ENCODE measurements at places on chromosomes 12 and 14. TPM values are rescaled to one million over a fixed set of nuclear protein-coding genes. Genes with fewer than 3 reads are reported as not detected.

- DNase-seq = no peak
Measured at GRCh38 chr12:69698769-69699540, at the start of gene BEST3. Gene BEST3, minus strand, starts transcription at chr12:69699303. Its CDS starts 1,505 bp downstream, at chr12:69697798.

GRCh38 chr14:92397953-92398564, 75.1 kb downstream of the SLC24A4 start:
- DNase-seq = peak; percentile 55

DNA sequence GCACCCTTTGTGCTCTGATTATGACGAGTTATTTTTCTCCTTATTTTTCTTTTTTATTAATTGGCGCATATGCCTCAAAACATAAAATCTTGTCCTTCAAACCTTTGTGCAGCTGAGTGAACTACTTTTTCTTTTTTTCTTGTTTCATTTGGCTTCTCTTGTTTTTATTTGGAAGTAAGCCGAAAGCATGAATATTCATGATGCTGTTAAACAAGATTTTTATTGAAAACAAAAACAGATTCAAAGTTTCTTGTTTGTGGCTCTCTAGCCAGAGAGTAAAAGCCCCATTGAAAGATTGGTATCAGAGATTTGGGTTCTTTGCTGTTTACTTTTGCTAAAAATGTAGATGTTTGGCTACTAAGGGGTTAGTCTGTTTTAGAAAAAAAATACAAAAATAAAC, 183.8 kb downstream of the TMEM132C start:
- no peak for DNase-seq

DNA sequence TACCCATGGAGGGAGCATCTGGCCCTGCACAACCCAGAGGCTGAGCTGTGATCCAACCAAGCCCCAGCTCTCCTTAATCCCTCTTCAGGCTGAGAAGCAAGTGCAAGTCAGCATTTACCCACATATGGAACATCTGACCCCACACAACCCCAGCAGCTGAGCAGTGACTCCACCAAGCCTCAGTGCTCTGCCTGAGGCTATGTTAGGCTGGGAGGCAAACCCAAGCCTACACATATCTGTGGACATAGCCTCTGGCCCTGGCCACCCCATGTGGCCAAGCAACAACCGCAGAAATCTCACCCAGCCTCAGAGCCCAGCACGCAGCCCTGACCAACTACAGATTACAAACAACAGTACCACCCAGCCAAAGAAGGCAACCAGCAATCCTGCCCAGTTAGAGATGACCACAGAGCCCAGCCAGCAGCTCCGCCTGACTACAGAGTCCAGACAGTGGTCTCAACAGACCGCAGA, 142.8 kb downstream of the NUAK1 start:
- DNase-seq = peak; percentile 9

- no peak for DNase-seq
Measured at GRCh38 chr14:86072116-86072894, 542.4 kb downstream of the FLRT2 start.

DNA sequence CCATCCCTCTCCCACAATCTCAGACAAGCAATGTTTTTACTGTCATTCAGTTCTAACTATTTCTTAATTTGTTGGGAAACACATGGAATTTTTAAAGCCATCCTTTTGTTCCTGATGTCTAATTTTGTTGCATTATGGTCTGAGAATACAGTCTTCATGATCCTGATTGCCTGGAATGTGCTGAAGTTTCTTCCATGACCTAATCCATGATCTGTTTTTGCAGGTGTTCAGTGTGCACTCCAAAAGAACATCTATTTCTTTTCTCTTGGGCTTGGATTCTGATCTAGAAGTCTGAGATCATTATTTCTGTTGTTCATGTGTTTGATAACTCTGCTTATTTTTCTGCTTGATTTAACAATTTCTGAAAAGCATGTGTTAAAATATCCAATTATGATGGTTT, 43.2 kb upstream of the PHC1 start:
- no peak for DNase-seq

DNA sequence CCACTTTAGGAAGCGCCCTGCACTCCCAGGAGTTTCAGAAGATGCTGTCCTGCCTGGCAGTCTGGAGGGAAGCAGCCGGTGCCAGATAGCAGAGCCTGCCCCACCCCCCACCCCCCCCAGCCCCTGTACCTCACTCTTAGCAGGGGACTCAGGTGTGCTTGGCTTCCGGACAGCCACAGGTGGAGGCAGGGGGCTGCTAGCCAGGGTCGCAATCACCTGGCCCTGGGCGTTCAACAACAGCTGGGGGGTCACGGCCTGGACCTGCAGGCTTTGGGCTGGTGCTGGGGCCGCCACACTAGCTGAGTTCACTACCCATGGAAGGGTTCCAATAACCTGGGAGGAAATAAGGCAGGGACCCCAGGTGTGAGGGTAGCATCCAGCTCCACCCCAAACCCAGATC, 22.0 kb downstream of the POU6F1 start:
- DNase-seq = no peak

GRCh38 chr14:67389275-67389674, 22.7 kb downstream of the PLEK2 start:
- no peak for DNase-seq

- DNase-seq = peak; percentile 94
Measured at GRCh38 chr14:103801459-103801858, 45.9 kb downstream of the PPP1R13B start.

DNA sequence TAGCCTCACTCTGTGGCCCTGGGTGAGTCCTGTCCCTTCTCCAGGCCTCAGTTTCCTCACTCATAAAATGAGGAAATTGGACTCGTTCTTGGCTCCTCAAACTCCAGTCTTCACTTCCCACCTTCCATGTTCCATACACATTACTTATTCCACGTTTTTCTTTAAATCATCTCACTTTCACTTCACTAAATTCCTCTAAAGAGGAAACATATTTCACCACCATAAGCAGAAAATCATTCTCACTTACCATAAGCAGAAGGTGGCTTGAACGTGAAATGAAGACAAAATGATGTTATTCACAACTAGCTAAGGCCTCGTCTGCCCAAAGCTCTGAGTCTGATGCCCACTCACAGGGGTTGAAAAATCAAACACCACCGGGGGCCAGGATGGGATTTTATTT, 278.3 kb downstream of the ADGRD1 start:
- no peak for DNase-seq

- DNase-seq = no peak
Measured at GRCh38 chr12:71465796-71466195, 26.2 kb downstream of the LGR5 start.

DNA sequence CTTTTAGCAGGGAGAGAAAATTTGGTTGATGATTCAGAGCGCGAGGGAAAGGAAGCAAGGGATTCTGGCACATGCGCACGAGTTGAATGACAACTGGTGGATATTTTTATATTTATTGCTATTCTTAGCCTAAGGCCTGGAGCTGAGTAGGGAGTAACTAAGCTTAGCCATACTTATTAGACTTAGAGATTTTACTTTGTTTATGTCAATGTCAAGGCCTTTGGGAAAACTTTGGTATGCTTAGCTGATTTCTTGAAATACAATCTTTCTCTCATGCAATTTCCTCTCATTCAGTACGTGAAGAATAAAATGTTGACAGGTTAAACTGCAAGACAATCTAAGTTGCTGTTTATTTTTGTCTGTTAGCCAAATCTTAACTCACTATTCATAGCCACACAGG, 101.1 kb downstream of the CRADD start:
- peak; percentile 95 for DNase-seq

The PIK3C2G gene
- not detected for polyA plus RNA-seq

The LRRC10 gene
- polyA plus RNA-seq = not detected

The ETFBKMT gene
- 2.6 TPM for polyA plus RNA-seq

The ANO4 gene
- 6.3 TPM for polyA plus RNA-seq

The ACAD10 gene
- 7.4 TPM for polyA plus RNA-seq

The KRT6B gene
- polyA plus RNA-seq = not detected

The CD27 gene
- 0.28 TPM for polyA plus RNA-seq

The MYF5 gene
- polyA plus RNA-seq = not detected

The KCNH3 gene
- 0.09 TPM for polyA plus RNA-seq

The AQP6 gene
- not detected for polyA plus RNA-seq

The CCDC177 gene
- not detected for polyA plus RNA-seq

The ARID2 gene
- polyA plus RNA-seq = 11.7 TPM

The LMO3 gene
- 0.38 TPM for polyA plus RNA-seq

Data from GM23248 (cell line).